Choroid plexus epithelial cell (primary cell): ENCODE measurements at places on chromosomes 11 and 22.

- DNase-seq = no peak
Measured at GRCh38 chr22:41528938-41529561, 15.2 kb downstream of the POLR3H start.

DNA sequence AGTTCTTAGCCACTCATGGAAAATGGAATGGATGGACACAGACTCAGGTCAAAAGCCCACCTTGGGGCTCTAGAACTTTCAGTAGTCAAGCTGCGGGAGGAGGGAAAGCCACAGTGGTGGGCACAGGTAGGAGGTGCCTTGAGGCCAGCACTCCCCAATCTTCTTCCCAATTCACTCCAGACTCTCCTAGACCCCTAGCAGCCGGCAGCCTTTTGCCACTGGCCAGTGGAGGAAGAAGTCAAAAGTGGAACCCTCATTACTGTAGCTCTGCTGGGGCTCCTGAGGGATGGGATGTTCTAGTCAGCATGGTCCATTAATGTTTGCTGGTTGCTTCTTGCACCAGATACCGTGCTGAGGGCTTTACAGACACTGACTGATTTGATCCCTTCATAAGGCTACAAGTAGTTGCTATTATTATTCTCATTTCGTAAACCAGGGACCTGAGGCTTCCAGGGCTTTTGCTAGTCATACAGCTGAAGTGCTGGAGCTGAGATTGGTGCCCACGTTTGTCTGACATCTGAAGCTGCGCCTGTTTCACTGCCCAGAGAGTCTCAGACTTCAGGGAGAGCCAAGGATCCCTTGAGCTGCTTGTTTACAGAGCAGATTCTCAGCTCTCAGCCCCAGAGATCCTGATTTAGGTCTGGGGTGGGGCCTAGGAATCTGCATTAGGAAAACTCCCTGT is 1.1 kb downstream of the UCP3 start:
- no peak for DNase-seq

DNA sequence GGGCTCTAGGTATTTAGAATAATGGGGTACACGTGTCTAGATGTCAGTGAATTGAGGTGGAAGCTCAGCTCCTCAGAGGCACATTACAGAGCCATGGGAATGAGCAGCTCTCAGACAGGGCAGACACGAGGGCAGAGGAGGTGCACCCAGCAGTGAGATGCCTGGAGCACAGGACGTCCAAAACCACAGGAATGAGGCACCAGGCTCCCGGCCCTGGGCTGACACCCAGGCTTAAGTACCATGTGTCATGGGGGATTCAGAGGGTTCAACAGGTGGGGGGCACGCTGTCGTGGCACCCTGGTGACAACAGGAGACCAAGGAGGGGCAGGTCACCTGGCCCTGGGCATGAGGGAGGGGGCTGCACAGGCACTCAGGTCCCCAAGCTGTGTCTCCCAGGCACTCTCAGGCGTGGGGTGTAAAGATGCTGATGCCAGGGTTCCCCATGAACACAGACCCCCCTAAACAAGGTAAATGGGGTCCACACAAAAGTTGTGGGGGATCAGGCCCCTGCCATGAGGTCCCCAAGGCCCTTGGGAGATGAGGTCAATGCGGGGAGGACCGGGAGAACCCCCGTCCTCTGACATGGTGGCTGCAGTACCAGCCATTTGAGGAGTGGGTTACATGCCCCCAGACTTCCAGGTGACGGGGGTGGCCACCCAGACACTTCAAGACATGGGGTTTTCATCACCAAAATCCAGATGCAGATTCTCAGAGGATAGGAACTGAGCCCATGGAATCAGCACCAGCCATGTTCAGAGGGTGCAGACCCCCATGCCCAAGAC is 5.6 kb upstream of the SYT8 start:
- peak; percentile 64 for DNase-seq

DNA sequence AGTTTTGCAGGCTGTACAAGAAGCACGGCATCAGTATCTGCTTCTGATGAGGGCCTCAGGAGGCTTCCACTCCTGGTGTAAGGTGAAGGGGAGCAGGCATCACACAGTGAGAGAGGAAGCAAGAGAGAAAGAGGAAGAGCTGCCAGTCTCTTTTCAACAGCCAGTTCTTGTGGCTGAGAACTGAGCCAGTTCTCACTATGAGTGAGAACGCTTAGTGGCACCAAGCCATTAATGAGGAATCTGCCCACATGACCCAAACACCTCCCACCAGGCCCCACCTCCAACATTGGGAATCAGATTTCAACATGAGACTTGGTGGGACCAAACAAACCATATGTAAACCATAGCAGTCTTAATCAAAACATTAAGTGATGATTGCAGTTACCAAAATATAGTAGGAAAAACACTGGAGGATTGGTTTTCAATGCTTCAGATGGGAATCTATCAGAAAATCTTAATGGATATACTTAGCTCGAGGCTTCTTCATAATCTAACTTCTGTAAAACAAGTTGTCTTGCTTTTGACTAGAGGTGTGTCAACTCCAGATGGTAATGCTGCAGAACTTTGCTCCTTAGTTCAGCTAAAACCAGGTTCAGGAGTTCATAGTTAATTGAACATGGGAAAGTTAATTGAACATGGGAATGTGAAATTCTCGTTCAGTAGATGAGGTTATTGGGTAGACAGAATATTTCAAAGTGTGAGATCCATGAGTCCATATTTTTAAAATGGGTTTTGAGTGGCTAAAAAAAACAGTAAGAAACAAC is 12.2 kb downstream of the FAR1 start:
- peak; percentile 44 for DNase-seq

DNA sequence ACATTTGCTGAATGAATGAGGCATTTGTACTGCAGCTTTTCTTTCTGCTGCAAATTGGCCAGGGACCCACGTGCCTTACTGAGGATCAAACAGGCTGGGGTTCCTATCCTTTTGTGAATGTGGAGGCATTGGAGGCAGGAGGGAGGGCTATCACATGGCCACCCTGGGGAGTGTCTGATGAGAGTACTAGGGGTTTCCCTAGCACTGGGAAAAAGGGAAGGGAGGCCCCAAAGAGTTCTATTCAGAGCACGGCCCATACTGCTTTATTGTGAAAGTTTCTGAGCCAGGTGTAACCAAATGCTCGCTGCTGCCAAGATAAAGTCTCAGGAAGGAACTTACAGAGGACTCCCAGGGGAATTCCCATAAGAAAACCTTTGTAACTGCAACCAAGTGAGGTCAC is 78.4 kb upstream of the ANO1 start:
- DNase-seq = no peak

DNA sequence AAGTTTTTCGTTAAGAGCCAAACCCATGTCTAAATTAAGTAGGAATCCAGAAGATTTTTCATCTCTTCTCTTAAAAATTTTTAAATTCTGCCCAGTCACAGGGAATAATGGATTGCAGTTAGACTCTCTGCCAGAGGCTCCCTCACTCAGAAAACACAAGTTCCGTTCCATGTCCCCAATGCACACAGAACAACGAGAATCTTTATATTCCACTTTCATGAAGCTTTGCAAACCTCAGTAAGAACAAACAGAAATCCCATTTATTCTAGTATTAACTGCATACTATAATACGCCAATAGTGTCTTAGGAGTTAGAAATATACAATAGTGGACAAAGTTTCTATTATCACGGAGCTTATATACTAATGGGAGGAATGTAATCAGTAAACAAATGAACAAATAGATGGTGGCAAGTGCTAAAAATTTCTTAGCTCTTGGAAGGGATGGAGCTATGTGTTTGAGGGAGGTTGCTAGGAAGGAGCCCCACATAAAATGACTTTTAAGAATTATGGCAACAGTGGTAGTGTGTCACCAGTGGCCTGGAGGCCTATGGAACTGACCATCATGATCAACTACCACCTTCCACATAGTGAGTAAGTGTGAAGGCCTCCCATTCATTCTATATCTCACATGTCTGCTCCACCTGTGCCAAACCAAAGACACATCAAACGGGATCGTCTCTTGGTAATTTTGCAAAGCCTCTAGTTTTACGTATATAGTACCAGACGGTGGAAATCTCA is 24.9 kb downstream of the PICALM start:
- no peak for DNase-seq

- DNase-seq = no peak
Measured at GRCh38 chr11:14065681-14066080, 103.2 kb downstream of the SPON1 start.

DNA sequence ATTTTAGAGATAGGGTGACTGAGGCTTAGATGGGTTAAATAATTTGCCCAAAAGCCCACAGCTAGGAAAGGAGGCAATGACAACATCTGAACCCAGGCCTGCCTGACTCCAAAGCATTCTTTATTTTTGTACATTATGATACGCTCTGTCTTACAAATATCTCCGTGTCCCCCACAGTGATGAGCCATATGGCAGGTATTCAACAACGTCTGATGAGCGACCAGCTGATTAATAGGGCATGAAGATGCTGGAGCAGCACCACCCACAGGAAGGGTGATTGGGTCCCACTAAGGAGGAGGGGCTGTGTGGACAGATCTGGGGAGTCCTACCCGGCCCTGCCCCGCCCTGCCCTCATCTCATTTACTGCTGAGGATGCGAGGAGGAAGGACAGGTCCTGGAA is 380.6 kb downstream of the CADM1 start:
- no peak for DNase-seq

DNA sequence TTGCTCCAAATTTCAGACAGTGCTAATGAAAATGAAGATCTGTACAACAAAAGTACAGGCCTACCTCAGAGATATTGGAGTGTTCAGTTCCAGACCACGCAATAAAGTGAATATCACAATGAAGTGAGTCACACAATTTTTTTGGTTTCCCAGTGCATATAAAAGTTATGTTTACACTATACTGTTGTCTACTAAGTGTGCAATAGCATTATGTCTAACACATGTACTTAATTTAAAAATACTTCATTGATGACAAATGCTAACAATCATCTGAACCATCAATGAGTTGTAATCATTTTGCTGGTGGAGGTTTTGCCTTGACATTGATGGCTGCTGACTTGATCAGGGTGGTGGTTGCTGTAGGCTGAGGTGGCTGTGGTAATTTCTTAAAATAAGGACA is 60.6 kb upstream of the E2F8 start:
- no peak for DNase-seq

DNA sequence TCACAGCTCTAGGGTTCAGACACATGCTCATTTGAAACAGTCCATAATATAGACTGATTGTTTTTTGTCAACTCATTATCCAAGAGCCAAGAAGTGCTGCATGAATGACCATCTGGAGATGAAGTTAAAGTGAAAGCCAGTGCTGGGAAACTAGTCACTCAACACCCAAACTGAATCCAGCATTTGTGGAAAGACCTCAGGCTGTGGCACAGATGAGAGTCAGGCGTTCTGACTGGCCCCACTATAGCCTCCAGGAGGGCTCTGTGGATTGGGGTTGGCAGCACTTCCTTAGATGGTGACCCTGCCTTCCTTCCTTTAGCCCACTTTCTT is 2.1 kb downstream of the FEZ1 start:
- DNase-seq = no peak

DNA sequence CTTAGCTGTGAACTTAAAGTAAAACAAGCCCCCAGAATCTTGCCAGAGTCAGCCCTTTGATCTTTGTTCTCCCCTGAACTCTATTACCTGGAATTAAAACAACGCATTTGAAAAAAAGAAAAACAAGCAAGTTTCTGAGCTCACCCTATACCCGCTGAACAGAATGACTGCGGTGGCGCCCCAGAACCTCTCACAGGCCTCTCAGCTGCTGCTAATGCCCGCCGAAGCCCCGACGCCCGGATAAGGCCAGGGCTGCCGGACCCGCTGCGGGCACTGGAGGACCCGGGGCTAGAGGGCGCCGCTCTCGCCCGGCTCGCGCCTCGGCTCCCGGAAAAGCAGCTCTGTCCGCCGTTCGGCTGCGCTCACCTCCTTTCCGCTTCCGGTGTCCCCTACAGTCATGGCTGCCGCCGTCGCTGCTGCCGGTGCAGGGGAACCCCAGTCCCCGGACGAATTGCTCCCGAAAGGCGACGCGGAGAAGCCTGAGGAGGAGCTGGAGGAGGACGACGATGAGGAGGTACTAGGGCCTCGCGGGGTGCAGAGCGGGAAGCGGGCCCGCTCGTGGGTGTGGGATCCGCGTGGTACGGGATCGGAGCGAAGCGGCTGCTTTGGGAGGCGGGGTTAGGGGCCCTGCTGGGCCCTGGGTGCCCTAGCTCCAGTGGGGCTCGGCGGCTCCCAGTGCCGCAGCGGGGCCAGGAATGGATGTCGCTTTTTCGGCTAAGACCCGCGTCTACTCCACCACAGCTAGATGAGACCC is at the start of gene TOMM22:
TSS of gene TOMM22 (plus strand) at position 376 of the 754 bp plus-strand sequence. CDS start at position 398, 22 bp downstream.
- peak; percentile 87 for DNase-seq

GRCh38 chr22:41683616-41684015 is 5.1 kb downstream of the SNU13 start:
- no peak for DNase-seq

DNA sequence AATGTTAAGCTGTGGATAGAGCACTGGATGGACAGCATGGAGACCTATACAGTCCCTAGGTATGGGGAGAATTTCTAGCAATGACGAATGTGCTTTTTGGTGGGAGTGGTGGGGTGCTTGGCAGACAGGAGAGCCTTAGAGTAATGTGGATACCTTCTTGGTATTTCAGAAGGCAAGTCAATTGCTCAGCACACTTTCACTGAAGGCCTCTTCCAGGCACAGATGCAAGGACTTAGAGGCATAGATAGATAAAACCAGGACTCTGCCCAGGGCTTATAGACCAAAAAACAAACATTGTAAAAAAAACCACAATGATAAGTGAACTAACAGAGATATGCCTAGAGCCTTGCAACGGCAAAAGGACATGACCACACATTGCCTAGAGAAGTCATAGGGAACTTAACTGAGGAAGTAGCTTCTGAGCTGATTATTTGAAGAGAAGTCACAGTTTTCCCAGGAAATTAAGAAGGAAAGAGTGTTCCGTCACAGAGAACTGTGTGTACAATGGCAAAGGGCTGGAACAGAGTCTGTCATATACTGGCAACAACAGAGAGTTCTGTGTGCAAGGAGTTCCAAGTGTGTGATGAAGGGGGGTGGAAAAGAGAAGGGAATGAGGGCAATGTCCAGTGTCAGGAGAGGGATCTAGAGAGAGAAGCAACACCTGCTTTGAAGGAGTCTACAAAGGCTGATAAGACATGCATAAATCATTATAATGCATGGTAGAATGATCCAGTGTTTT is 65.9 kb upstream of the PICALM start:
- DNase-seq = no peak
